ENCODE measurements at places on chromosomes 4 and X. TPM values are rescaled to one million over a fixed set of nuclear protein-coding genes. Genes with fewer than 3 reads are reported as not detected.

The PNMA6F gene
- not detected for total RNA-seq

The LRRC66 gene
- 8.5 TPM for total RNA-seq

The XPNPEP2 gene
- total RNA-seq: 7.7 TPM

The TREX2 gene
- 0.21 TPM for total RNA-seq

The BMP3 gene
- not detected for total RNA-seq

The STX18 gene
- total RNA-seq: 28.2 TPM

The DUSP9 gene
- not detected for total RNA-seq

The F8A3 gene
- total RNA-seq: not detected

The SRPX2 gene
- total RNA-seq: 25.0 TPM

The TMEM192 gene
- 15.4 TPM for total RNA-seq

The PAGE2B gene
- total RNA-seq: not detected

Measured in ascending aorta (tissue), 2 donors.